ENCODE measurements at places on chromosomes 3 and 15. TPM values are rescaled to one million over a fixed set of nuclear protein-coding genes. Genes with fewer than 3 reads are reported as not detected.

ST8SIA2 gene
- total RNA-seq = not detected

LRRC49 gene
- not detected for total RNA-seq

B3GNT5 gene
- total RNA-seq = 24.1 TPM

GOLGA6A gene
- total RNA-seq = not detected

GOLGA6L4 gene
- 1.8 TPM for total RNA-seq

ACKR2 gene
- total RNA-seq = 0.13 TPM

WDR72 gene
- 0.03 TPM for total RNA-seq

ROPN1 gene
- not detected for total RNA-seq

PLA2G4E gene
- not detected for total RNA-seq

SERINC4 gene
- 0.24 TPM for total RNA-seq

SPESP1 gene
- total RNA-seq = 0.76 TPM

RAB6B gene
- 0.63 TPM for total RNA-seq

TF gene
- total RNA-seq = 3.7 TPM

MON1A gene
- total RNA-seq = 14.2 TPM

ITIH4 gene
- 8.0 TPM for total RNA-seq

TMEM266 gene
- 0.13 TPM for total RNA-seq

ISG20 gene
- total RNA-seq = 37.8 TPM

IQCF5 gene
- not detected for total RNA-seq

GOLGA6L2 gene
- not detected for total RNA-seq

SLC2A2 gene
- 0.18 TPM for total RNA-seq

PARP9 gene
- total RNA-seq = 20.3 TPM

CYP8B1 gene
- total RNA-seq = 0.10 TPM

DZIP3 gene
- total RNA-seq = 2.7 TPM

CD80 gene
- 6.2 TPM for total RNA-seq

SMCO1 gene
- total RNA-seq = not detected

SENP8 gene
- 1.4 TPM for total RNA-seq

BUB1B gene
- total RNA-seq = 12.1 TPM

CPN2 gene
- 0.08 TPM for total RNA-seq

SI gene
- total RNA-seq = not detected

ADAMTS9 gene
- total RNA-seq = 0.08 TPM

ATP10A gene
- total RNA-seq = 27.0 TPM

GABRG3 gene
- total RNA-seq = not detected

RCCD1 gene
- 18.4 TPM for total RNA-seq
